ENCODE measurements at places on chromosomes 13 and 19.
A peak's percentile ranks its signal among the peaks of the same experiment; 100 is the strongest.

- DNase-seq: no peak
Measured at GRCh38 chr19:15037586-15037985, 11.7 kb upstream of the CASP14 start.

- no peak for DNase-seq
Measured at GRCh38 chr13:46345398-46345797, 41.7 kb downstream of the RUBCNL start.

DNA sequence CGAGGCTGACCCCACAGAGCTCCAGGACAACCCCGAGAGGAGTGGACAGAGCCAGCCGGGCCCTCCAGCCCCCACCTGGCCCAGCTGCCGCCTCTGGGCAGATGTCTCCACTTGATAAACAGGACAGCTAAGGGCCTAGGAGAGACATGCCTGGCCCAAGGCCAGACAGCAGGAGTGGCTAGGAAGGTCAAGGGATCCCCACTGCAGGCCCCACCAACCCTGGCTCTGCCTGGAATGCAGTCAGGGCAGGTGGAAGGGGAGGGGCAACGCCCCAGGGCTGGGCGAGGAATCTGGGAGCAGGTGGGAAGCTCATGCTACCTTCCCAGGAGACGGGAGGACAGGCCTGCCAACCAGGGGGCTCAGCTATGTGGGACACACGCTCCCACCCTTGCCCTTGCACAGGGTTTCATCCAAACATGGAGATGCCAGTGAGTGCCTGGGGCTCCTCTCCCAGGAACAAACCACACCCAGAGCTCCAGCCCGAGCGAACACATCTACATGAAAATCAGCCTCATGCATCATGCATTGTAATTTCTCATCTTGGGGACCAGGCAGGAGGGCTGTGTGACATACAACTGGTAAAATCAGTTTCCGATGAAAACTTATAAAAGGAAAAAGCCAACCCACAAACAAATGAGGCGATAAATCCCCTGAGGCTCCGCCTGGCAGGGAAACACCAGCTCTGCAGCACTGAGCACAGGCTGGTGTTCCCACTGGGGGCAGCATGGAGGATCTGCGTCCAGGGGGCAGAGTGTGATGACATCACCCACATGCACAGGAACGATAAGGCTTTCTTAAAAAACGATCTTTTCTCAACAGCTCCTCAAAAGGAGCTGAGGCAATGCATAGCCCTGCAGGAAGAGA is 25.0 kb downstream of the SH3GL1 start:
- no peak for DNase-seq

DNA sequence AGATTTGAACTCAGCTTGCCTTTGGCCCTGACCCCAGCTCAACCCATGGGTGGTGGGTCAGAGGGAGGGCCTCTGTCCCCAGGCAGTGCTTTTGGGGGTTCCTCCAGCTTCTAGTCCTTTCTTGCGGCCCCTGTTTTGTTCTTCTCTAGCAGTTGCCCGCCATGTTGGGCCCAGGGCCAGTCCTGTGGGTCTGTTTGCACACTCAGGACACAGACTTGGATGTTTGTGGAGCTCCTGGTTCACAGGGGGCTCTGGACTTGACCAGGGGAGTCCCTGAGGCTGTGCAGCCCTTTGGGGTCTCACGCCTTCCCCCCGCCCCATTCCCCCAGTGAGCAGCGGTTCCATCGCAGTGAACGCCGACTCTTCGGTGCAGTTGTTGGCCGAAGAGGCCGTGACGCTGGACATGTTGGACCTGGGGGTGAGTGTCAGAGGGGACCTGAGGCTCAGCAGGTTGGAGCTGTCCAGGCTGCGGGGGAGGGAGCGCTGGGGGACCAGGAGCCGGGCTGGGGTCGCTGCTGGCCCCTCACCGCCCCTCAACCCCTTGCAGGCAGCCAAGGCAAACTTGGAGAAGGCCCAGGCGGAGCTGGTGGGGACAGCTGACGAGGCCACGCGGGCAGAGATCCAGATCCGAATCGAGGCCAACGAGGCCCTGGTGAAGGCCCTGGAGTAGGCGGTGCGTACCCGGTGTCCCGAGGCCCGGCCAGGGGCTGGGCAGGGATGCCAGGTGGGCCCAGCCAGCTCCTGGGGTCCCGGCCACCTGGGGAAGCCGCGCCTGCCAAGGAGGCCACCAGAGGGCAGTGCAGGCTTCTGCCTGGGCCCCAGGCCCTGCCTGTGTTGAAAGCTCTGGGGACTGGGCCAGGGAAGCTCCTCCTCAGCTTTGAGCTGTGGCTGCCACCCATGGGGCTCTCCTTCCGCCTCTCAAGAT is 2.5 kb downstream of the ATP5F1D start:
- peak; percentile 79 for DNase-seq

- no peak for DNase-seq
Measured at GRCh38 chr19:2982561-2982960, 5.2 kb downstream of the TLE6 start.

GRCh38 chr13:81224209-81224833 is 883.4 kb upstream of the SPRY2 start:
- no peak for DNase-seq

DNA sequence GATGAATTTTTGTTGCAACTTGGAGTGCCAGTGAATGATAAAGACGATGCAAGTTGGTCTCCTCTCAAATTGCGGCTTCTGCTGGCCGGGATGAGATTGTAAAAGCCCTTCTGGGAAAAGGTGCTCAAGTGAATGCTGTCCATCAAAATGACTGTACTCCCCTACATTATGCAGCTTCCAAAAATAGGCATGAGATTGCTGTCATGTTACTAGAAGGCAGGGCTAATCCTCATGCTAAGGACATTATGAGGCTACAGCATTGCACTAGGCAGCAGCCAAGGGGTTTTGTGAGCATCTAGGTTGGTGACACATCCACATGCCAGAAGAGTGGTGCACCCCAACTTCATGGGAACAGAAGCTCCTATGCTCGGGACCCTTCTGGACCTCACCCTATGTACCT is 22.2 kb upstream of the KLF5 start:
- DNase-seq: no peak

- DNase-seq: no peak
Measured at GRCh38 chr19:3975637-3976087, 4.8 kb upstream of the DAPK3 start.

DNA sequence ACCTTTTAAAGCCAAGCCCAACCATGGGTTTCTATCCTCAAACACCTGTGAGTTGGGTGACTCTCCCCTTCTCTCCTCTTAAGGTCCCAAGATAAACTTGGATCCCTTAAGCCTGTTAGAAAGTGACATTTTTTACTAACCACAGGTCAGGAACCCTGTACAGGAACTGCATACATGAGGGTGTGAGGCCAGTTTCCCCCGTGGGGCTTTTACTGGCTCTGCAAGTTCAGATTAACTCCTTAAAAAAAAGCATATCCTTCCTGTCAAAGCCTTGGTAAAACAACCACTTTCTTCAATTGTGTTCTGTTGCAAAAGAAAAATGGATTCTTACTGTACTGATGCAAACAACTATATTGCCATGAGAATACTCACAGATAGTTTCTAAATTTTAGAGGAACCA is 2638.7 kb upstream of the PCDH20 start:
- no peak for DNase-seq
